Occipital lobe (tissue), 3 donors: ENCODE measurements at places on chromosomes 3 and 15. TPM values are rescaled to one million over a fixed set of nuclear protein-coding genes. Genes with fewer than 3 reads are reported as not detected.

DNA sequence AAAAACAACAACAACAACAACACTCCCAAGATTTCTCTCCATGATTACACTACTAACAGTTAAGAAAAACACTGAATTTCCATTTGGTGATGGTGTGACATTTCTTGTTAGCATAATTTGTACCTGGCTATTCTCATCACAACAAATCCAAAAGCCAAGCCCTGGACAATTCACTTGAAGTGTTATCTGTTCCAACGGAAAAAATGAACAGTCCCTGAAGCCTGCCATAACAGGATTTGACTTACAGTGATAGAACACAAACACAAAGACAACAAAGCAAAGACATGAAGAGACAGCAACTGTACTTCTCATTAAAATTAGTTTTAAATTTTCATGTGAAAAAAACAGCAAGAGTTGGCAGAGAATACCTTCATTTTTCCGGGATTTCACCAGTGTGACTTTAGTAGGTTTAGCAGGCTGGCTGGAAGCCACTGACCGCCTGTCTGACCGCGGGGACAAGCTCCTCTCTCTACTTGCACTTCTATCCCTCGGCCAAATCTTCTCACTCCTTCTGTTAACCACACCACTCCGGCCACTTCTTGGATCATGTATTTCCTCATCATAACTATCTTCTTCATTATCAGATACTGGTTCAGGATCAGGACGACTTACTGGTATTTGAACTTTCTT is 56.3 kb downstream of the TJP1 start:
- no peak for DNase-seq

GRCh38 chr3:31039145-31039544 is 144.7 kb upstream of the GADL1 start:
- DNase-seq: no peak

GRCh38 chr3:186512570-186513302 is 31.4 kb downstream of the CRYGS start:
- no peak for DNase-seq

- no peak for DNase-seq
Measured at GRCh38 chr3:78863306-78864203, 904.2 kb downstream of the ROBO1 start.

- no peak for DNase-seq
Measured at GRCh38 chr3:104005815-104006214, 1360.9 kb upstream of the ALCAM start.

DNA sequence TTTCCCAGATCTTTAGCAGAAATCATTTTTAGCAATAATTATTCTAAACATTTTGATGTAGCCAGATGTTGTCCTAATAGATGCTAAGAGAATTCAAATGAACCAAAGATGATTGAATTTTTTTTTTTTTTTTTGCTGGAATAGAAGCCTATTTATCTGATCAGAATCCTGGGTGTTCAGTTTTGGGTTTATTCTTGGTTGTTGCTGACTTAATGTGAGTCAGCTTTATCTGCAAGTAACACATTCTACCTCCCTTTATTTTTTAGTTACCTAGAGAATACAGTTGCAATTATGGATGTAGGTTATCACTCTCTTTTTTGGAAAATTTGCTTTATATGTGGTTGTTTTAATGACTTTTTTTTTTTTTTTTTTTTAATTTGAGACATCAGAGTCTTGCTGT is 6.4 kb downstream of the CEP97 start:
- DNase-seq: no peak

FSIP1 gene
- 14.7 TPM for total RNA-seq

GOLGA6D gene
- not detected for total RNA-seq

DUOXA2 gene
- not detected for total RNA-seq

NOX5 gene
- total RNA-seq: under 0.01 TPM
